ENCODE measurements at places on chromosomes 6 and 20.
A peak's percentile ranks its signal among the peaks of the same experiment; 100 is the strongest.

- DNase-seq = no peak
Measured at GRCh38 chr6:157651731-157652490, 171.1 kb upstream of the SNX9 start.

DNA sequence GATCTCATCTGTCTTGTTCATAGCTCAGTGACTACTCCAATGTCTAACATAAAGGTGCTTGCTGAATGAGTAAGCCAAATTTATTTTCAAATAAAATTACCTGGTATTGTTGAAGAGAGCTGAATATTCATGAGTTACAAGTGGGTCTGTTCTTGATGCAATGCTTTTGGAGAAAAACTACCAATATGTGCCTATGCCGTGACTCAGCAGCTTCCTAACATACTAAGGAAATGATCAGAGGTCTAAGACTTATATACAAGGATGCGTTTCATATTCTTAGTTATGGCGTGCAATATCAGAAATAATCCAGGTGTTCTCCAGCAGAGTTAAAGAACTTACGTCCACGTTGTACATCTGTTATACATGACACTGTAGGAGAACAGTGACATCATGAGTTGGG, 5.1 kb downstream of the FAM120B start:
- DNase-seq = no peak

DNA sequence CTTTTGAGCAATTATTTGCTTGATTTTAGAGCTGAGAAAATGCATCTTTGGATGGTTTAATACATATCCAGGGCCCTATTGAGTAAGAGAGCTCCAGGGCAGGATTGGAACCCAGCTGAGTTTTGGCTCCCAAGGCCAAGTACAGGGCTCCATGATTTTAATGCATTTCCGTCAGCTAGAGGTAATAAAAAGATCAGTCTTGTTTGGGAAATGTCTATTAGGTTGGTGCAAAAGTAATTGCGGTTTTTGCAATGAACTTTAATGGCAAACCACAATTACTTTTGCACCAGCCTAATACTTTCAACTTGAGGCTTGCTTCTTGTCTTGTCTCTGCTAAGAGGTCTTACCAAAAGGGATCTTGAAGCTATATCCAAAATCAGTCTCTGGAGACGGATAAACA, 29.4 kb upstream of the CDH4 start:
- no peak for DNase-seq

GRCh38 chr6:159044899-159045727, at the start of gene TAGAP:
Gene TAGAP, minus strand, starts transcription at chr6:159044991. Its CDS starts 845 bp downstream, at chr6:159044146.
- DNase-seq = peak; percentile 86

DNA sequence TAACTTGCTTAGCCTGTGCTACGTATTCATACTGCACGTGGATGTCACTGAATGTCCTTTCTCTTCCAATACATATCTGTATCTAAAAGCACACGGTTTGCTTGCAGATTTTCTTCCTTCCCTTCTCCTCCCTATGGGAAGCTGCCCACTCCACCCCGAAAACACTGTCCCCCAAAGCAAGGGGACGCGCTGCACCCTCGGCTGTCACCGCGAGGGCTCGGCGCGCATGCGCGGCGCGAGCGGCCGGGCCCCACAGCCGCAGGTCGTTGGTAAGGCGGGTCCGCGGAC, 659 bp downstream of the TMX4 start:
- peak; percentile 73 for DNase-seq

GRCh38 chr20:32804817-32805216, 14.9 kb upstream of the MAPRE1 start:
- DNase-seq = no peak

DNA sequence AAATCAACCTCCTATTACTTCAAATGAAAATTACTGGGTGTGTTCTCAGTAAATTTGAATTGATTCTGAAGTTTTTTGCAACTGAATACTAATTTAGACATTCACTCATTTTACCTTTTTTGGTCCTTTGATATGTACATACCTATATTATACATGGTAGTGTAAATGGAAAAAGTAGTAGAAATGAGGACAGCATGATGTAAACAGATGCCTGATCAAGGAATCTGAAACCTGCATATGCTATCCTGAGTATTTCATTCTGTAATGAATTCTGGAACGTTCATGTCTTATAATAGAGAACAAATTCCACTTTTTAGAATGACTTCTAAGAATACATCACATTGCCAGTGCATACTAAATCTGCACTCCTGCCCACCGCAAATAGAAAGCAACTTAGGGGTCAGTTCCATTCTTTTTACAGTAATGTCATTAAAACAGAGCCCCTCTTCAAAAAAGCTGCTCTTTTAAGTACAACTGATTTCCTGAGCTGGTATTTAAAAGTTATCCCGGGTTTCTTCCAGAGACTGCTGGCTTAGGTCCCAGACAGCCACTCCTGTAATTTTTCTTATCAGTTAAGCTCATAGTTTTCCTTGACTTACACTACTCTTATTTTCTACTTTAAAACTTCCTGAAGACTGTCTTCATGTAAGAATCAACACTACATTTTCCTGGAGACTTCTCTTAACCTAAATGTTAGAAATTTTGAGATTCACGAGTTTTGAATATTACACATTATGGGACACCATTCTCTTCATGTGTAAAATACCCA, 48.4 kb downstream of the MAP3K7 start:
- no peak for DNase-seq

- DNase-seq = no peak
Measured at GRCh38 chr6:26057899-26058298, 29.3 kb upstream of the HFE start.

GRCh38 chr20:43984587-43984986, 69.9 kb downstream of the TOX2 start:
- DNase-seq = no peak

- no peak for DNase-seq
Measured at GRCh38 chr6:11066505-11067347, 22.6 kb upstream of the ELOVL2 start.

DNA sequence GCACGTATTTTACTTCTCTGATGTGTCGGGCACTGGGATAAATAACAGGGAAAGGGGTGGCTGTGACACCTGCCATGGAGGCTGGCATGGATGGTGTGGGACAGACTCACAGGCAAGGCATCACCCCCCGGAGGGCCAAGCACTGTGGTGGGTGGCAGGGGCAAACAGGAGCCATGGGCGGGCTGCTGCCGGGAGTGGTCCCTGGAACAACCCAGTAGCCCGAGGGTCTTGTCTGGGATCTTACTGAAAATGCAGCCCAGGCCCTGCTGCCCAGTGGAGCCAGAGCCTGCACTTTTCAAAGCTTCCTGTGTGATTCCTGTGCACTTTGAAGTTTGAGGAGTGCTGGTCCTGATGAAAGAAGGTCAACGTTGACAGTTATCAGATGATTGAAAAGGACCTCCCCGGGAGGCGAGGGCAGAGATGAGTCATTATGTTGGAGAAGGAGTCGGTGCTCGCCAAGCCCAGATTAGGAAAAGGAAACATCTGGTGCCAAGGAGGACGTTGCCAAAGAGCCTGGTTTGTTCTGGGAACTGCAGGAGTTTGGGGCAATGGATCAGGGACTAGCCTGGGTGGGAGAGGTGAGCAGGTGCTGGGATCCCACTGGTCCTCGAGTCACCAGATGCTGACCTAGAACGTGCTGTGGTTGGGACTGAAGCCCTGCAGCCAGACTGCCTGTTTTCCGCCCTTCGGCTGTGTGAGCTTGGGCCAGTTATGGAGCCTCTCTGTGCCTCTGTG, 130.0 kb upstream of the GGTLC1 start:
- no peak for DNase-seq

GRCh38 chr6:43979525-43979924, 147.7 kb downstream of the MRPL14 start:
- no peak for DNase-seq

- DNase-seq = peak; percentile 88
Measured at GRCh38 chr20:50169329-50169823, 15.9 kb upstream of the PEDS1 start.

DNA sequence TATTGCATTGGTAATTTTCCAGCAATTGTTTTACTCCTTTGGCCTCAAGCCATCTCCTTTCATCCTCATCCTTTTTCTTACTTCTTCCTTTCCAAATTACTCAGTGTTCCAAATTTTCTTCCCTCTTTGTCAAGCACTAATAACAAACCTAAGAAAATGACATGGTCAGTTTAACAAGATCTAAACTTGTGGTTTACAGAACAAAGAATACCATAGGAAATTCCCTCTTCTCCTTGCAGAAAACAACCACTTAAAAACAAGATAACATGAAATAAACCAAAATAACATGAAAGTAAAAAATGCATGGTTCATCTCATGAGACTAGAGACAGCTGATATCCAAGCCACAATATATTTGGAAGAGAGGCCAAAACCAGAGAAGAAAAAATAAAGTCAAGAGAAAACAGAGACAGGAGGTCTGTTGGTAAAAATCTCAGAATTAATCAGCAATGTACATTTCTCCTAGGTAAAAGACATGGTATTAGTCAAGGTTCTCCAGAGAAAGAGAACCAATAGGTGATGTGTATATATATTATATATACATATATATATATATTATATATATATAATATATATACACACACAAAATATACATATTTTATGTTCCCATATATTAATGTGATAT, 51.0 kb upstream of the SENP6 start:
- no peak for DNase-seq

DNA sequence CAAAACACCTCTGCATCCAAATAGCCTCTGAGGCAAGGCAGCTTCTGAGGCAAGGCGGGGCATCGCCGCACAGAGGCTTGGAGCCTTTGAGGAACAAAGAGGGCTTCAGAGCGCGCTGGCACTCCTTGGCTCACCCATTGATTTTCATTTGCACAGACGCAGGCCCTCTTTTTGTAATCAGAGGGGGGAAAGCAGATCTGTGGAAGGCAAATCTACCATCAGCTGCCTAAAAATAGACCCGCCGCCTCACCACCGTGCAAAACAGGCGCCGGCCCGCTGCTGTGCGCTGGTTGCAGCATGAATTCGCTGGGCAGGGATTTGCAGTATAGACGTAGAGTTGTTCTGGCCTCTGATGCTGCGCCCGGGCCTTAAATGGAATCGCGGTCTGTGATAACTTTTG, 69.9 kb upstream of the STMND1 start:
- DNase-seq = no peak

DNA sequence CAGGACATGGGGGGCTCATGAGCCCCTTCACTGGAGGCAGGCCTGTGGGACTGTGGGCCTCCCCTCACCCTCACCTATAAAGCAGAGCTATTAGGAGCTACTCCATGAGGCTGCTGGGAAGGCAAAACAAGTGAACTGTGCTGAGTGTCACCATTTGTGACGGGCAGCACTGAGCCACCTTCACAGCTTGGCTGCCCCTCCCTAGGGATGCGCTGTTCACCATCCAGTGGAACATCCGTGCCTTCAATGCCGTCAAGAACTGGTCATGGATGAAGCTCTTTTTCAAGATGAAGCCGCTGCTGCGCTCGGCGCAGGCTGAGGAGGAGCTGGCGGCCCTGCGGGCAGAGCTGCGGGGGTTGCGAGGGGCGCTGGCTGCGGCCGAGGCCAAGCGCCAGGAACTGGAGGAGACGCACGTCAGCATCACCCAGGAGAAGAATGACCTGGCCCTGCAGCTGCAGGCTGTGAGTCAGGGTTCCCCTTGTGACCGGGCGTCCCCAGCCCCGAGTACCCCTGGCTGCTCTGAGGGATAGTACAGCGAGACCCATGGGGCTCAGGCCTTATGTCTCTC, 38.4 kb downstream of the MYH7B start:
- no peak for DNase-seq

GRCh38 chr6:134134654-134135053, 82.2 kb upstream of the SLC2A12 start:
- DNase-seq = no peak

DNA sequence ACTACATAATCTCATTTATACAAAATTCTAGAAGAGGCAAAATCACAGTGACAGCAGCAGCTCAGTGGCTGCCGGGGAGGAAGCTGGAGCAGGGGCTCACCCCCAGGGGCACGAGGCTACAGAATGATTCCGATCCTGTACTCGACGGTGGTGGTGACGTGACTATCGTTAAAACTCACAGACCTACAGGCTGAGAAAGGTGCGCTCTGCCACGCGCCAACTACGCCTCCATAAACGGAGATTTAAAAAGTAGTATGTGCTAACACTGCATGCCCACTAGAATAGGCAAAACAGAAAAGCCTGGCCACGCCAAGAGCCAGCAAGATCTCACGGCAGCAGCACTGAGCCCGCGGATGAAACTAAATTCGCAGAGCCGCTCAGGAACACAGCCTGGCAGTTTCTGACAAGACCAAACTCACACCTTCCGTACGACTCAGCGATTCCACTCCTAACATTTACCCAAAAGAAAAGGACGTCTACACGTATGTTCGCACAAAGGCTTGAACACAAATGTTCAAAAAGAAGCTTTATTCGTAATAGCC, 25.2 kb downstream of the TAF4 start:
- no peak for DNase-seq

DNA sequence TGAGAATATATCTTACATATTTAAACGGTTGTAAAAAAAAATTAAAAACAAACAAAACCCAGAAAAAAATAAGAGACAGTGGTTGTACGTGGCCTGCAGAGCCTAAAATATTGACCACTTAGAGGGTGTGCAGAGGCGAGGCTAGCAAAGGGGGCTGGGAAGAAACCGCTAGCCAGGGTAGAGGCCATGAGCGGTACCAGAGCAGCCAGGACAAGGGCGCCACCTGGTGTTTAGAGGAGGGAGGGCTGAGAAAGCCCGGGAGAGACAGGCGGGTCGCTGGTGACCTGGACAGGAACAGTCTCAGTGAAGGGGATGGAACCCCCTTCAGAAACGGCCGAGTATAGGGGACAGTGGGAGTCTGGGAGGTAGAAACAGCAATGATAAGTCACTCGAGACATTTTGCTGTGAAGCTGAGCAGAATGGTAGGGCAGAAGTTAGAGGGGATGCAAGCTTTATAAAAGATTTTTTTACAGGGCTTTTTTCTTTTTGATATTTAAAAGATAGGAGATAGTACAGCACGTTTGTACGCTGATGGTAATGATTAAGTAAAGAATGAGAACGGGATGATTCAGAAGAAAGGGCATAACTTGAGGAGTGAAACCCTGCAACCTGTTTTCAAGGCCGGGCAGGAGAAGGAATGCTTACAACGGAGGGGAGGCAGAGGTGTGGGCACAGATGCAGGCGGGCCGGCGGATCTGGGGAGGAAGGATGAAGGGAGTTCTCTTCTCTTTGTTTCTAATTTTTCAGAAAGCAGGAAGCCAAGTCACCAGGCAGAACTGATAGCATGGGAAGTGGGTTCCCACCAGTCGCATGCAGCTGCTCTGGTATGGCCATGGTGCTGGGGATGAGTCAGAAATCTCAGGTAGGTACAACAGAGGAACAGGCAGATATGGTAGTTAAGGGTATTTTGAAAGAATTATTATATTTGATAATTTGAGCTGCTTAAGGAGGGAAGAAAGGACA, 76.2 kb downstream of the FAM229B start:
- DNase-seq = peak; percentile 79

GRCh38 chr20:57210054-57210910, 56.2 kb downstream of the BMP7 start:
- no peak for DNase-seq

GRCh38 chr6:100461917-100462705, 2.6 kb downstream of the SIM1 start:
- no peak for DNase-seq

- no peak for DNase-seq
Measured at GRCh38 chr6:20565342-20565741, 31.1 kb downstream of the CDKAL1 start.

DNA sequence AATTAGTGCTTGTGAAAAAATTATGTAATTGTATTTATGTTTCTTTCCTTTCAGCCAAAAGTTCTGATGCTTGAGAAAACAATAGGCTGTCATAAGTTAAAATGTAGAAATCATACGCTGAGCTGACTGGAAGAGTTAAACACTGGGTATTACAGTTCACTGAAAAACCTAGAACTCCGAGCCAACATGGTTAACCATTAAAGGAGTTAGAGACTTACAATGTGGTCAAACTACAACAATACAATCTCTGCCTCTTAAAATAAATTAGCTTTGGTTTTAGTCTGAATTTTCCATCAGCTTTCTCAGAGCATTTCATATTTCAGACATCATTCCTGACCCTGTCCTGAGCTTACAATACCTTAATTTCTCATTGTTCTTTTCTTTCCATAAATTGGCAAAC, 91.0 kb downstream of the COL12A1 start:
- no peak for DNase-seq

Data from CD4-positive, alpha-beta T cell treated with Interleukin-17A for 4 hours (primary cell).